ENCODE measurements at places on chromosomes 6 and 20.

DNA sequence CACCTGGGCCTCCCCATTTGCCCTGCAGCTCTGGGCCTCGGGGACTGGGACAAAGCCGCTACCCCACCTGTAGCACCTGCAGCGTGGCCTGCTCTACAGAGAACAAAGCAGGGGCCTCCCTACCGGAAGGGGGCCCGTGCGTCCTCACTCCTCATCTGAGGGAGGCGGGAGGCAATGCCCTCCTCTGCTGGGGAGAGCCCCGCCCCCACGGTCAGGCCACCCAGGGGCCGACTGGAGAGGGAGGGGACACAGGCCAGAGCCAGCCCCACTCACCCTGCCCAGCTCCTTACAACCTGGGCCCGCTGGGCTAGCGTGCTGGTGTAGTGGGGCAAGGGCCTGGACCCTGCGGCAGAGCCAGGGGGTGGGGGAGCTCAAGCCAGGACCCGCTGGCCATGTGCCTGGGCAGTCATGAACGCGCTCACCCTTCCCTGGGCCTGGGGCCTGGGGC lies 8.0 kb downstream of the LAMA5 start:
- DNase-seq = no peak

DNA sequence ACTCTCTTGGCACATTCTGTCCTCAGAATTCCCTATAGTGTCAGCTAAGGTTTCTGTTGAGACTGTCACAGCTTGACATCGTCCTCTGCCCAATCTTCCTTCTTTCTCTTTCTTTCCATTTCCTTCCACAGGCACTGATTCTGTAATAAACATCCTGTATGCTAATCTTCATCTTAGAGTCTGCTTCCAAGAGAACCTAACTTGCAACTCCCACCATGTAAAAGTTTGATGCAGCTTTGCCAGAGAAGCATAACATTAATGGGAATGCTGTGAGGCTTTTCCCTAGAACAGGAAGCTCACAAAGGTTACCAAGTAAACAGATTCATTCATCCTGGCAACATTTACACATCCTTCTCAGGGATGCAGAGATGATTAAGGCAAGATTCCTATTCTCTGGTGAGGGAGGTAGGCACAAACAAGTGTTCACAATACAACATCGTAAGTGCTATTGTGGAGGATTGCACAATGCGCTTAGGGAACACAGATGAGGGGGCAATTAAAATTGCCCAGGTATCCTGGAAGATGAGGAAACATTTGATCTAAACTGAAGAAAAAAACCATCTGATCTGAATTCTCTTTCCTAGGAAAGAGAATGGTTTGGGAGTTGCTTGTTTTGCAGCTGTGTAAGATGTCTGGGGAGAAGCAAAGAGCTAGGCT lies 74.7 kb downstream of the GRM1 start:
- DNase-seq = no peak

GRCh38 chr6:44701038-44701636 lies 313.6 kb downstream of the CDC5L start:
- DNase-seq = no peak

DNA sequence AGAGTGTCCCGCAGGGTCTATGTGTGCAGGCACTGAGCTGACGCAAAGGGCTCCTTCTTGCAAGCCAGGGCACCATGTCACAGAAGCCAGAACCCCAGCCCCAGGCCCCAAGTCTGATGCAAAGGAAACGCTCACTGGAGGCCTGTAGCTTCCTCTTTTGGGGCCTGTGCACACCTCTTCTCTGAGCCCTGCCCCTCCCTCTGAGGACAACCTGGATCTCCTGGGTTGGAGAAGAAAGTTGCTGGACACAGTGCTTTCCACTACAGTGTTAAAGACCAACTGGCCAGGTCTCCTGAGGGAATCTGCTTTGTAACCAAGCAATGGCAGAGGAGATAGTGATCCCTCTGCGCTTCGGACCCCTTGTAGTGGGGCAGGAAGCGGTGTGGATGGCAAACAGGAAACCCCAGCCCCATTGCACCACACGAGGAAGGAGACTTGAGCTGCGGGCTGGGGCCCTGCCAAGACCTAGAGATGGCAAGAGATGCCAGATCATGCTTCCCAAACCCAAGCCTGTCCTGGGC lies 90.0 kb downstream of the PRND start:
- no peak for DNase-seq

DNA sequence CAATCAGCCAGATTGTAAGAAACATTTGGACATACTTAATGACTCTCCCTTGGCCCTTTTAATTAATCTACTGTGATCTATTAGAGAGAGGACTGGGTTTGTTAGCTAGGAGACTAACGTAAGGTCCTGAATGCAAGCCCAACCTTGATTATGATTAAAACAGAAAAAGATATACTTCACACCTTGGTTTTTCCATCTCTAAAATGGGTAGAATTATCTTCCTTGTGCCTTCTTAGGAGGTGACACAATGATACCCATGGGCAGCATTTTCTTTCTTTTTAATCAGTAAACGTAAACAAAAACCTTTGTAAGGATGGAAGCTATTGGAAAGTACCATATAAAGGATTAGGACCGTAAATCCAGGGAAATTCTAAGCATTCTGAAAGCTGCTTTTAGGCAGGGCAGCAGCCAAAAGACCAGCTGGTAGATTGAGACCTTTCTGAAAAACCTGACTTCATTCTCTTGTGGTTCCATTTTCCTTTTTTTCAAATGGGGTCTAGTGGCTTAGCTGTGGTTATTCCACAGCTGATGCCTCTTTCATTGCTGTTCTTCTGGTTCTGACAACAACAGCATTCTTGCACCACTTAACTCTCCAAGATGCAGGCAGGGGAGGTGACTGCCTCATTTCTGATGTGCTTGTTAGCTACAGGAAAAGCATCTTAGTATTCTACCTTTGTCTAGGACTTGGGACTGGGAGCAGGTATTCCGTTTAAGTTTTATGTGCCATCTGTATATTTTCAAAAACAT lies 27.4 kb downstream of the RREB1 start:
- no peak for DNase-seq

- no peak for DNase-seq
Measured at GRCh38 chr6:15101130-15101529, 144.7 kb upstream of the JARID2 start.

DNA sequence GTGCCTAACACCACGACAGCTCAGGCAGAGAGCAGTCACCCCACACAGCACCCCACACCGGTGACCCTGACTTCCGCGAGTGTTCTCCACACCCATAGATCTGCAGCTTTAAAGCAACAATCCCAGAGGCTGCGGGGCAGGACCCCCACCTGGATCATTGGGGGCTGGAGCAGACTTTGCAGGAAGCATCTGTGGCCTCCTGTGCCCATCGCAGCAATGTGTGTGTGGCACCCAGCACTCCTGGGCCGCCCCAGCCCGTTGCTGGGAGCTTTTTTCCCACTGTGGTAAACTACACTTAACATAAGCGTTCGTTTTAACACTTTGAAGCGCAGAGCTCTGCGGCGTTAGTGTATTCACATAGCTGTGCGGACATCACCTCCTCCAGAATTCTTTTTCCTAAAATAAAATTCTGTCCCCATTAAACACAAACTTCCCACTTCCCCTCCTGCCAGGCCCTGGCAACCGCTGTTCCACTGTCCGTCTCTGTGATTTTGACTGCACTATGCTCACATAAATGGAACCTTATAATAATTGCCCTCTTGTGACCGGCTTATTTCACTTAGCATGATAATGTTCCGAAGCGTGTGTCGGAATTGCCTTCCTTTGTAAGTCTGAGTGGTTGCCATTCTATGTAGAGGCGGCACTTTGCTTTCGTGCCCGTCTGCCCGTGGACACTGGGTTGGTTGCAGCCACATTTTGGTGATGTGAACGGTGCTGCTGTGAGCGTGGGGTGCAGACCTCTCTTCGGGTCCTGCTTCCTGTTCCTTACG lies 382.5 kb downstream of the CDH4 start:
- no peak for DNase-seq
